ENCODE measurements at places on chromosomes 11 and 22.

- DNase-seq: peak; percentile 50
Measured at GRCh38 chr11:65121447-65121864, 478 bp downstream of the FAU start.

DNA sequence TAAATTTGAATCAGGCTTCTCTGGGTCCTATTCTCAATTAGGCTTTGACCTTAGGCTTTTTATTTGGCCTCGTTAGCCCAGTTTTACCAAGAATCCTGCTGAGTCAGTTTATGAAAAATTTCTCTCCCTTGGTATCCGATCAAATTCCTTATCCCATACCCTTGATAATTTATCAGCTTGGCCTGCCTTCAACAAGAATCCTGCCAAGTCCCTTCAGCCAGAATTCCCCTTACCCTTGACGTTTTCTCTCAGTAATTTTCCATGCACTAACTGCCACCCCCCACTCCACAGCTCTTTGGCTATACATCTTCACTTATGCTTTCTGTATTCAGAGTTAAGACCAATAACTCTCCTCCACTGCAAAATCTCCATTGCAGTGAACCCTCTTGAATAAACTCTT lies 811.0 kb upstream of the CCDC90B start:
- no peak for DNase-seq

DNA sequence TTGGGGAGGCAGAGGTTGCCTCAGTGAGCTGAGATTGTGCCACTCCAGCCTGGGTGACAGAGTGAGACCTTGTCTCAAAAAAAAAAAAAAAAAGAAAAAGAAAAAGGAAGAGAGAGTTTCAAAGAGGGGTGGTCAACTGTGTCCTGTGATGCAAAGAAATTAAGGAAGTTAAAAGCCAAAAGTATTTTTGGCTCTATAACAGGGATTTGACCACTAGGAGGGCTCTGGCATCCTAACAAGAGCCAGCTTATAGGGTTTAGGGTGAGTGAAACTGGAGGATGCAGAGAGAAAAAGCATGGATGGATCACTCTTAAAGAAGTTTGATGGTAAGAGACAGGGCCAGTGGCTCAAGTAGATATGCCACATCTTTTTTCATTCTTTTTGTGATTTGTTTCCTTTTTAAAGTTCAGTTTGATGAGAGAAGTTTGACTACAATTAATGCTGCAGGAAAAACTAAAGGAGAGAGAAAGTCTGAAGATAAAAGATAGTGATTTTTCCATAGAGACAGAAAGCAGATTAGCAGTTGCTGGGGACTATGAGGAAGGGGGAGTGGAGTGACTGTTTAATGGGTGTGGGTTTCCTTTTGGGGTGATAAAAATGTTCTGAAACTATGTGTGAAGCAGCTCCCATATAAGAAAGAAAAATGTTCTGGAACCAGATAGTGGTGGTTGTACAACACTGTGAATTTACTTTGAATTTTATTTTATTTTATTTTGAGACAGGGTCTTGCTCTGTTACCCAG lies 11.1 kb upstream of the MICAL2 start:
- no peak for DNase-seq

DNA sequence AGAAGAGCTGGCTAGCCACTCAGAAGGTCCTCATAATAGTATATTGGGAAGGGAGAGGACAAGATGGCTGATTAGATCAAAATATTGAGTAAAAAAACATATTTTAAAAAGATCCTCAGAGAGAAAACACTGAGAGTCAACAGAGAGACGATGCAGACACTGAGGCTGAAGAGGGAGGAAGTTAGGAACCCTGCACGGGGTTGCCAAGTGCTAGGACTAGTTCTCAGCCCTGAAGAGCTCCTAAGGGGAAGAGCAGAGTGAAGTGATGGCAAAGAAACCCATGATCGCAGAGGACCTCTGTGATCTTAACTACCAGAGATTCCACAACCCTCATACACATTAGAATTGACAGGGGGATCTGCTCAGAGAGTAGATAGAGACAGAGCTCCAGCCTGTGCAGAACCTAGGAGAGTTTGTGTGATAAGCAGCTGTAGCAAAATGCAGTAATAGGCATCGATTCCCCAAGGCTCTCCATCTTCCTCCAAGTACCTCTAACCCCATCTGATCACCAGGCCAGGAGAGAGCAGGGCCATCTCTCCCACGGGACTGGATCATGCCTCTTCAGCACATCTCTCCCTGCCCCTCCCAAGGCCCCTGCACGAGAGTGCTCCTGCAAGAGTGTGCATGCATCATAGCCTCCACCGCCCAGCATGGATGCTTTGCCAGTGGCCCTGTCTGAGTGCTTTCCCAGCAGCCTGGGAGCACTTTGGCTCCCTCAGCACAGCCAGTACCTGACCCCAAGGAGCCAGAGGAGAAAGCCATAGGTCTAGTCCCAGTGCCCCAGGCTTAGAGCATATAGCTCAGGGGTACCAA lies 41.2 kb upstream of the ARL14EP start:
- no peak for DNase-seq

DNA sequence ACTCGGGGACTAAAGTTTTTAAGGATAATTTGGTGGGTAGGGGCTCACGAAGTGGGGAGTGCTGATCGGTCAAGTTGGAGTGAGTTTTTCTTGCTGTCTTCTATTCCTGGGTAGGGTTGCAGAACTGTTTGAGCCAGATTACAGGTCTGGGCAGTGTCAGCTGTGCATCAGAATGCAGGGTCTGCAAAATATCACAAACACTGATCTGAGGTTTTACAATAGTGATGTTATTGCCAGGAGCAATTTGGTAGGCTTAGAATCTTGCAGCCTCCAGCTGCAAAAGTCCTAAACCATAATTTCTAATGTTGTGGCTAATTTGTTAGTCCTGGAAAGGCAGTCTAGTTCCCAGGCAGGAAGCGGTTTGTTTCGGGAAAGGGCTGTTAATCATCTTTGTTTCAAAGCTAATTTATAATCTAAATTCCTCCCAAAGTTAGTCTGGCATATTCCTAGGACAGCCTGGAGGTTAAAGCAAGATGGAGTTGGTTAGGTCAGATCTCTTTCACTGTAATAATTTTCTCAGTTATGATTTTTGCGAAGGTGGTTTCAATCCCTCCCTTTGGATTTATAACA lies 39.7 kb upstream of the CALCA start:
- no peak for DNase-seq

All from H7 (cell line).